ENCODE measurements at places on chromosomes 7 and 10.
A peak's percentile ranks its signal among the peaks of the same experiment; 100 is the strongest.

DNA sequence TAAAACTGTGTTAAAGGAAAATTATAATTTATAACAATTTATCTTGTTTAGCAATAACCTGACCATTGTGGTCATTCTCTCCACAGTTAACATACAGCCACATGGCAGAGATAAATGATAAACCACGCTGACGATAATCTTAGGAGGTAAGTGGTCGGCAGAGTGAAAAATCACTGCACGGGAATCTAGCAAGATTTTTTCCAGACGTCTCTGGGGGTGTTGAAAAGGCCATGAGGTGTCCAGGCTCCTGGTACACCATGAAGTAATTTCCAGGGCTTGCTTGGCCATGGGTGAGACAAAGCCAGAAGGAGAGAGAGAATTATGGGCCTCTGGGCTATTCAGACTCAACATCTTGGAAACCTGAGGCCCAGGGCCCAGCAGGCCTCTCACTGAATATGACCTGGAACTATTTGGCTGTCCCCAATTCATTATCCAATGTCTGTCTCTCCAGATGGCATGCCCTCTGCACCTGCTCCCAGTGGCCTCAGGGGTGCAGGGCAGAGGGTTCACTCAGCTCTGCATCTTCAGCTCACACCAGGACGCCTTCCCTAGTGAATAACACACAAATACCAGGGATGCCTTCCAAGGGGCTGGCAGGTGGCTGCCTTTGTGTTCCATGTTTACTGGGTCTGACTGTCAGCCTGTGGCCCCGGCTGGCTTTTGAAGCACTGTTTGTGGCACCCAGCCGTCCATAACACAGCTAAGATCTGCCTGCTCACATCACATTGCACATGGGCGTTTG is 590.4 kb upstream of the PFKP start:
- no peak for DNase-seq

DNA sequence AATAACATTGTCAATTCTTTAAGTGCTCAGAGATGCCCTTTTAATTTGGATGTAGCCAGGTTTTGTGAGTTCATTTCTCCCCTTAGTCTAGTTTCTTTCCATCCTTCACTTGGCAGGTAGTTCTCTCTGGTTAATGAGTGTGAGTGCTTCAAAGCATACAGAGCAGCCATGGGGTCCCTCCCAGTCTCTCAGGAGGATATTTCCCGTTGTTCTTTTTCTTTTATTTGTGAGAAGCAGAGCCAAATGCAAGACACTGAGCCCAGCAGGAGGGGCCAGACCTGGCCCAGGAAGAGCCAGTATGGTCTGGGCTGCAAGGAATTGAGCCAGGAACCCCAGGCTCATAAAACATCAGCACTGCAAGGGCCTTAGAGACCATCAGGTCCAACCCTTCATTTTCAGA is 52.4 kb downstream of the PLCE1 start:
- no peak for DNase-seq

- peak; percentile 58 for DNase-seq
These were observed 448 bp downstream of the SEC24C start for GRCh38 chr10:73744664-73744975.

DNA sequence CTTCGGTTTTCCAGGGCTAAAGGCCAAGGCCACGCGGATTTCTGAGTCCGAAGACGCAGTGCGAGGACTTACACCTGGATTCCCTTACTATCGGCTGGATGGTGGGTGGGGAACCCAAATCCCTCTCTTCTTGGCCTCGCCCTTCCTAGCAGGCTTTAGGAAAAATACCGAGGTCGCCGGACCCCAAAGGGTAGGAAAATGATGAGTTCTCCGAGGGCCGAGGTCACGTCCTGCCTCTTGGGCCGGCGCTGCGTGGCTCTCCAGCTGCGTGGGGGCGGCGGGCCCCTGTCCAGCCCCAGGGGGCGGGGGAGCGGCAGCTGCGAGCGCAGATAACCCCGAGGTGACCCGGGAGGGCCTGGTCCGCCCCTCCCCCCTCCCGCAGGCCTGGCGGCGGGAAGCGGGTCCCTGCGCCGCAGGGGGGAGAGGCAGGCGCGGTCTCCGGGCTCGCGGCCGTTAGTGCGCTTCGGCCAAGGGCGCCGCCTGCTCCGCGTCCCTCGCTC is 805 bp upstream of the HMX3 start:
- DNase-seq = no peak

DNA sequence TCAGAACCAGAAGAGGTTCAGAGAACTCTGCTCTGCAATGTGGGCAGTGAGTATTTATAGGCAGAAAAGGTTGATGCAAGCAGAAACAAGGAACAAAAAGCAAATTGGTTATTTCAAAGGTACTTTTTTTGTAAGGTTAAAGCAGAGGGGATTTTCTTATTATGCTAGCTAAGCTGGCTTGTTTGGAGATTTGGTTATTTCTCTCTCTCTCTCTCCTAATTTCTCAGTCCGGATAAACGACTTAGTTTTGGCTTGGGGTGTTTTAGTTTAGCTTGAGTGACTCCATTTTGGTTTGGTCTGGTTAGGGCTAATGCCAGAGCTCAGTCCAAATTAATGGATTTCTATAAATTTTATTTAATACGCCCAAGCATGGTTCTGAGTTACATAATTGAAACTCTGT is 566.8 kb downstream of the SH2D4B start:
- no peak for DNase-seq

DNA sequence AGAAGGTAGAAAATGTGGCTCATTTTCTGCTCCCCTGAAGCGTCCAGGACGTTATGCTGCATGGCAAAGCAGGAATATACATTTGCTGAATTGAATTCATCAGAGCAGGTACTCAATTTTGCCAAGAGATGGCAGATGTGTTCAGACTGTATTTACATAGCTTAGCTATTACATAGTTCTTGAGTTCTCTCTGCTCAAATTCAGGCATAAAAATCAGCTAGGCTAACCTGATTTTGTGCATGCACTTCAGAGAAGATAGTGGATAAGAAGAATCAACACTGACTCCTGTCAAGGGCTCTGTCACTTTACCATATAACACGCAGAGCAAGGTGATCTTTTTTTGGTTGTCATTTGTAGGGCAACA is 209.2 kb upstream of the FAM3C start:
- peak; percentile 21 for DNase-seq

DNA sequence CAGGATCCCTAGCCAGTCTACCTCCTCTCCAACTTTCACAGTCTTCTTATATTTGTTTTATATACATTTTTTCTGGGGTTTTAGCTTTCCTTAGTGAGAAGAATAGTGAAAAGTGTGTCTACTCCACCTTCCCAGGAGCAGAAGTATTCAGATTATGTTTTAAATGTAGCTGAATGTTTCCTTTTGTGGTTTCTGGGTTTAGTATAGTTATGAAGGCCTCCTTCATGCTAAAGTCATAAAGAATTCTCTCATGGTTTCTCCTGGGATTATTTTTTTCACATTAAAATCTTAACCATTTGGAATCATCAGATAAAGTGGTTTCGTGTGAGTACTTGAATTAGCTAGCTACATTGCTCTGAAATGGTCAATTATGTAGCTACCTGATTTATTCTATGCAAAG is 50.9 kb downstream of the ANKMY2 start:
- DNase-seq = no peak

All from MM.1S (cell line).